ENCODE measurements at places on chromosomes 4 and X.

GRCh38 chr4:85603437-85604336, 128.7 kb downstream of the ARHGAP24 start:
- no peak for DNase-seq

DNA sequence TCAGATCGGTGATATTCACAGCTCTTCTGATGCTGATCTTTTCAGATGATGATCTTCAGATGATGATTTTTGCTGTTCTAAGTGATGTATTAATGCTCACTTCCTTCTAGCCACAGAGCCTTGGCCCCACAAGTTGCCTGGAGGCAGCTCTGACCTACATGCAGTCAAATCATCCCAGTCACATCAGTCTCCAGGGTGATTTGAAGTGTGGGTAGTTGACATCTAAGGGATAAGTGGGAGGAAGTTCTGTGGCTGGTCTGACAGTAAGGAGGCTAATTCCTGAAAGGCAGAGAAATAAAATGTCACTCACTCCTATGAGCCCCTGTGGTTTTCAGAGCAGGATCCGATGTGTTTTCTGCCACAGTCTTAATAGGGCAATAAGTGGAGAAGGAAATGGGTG, 79.8 kb upstream of the RPL34 start:
- no peak for DNase-seq

- no peak for DNase-seq
Measured at GRCh38 chrX:110097920-110098319, 95.0 kb downstream of the TMEM164 start.

DNA sequence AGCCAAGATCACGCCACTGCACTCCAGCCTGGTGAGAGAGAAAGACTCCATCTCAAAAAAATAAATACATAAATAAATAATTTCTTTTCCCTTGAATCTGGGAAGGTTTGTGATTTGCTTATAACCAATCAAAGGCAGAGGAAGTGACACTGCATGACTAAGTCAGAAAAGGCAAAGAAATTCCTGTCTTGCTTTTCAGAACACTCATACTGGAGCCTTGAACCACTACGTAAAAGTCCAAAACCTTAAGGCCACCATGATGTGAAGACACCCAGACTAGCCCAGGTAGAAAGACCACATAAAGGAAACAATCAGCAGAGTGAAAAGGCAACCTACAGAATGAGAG, 36.6 kb downstream of the TMEM156 start:
- DNase-seq, result no peak

DNA sequence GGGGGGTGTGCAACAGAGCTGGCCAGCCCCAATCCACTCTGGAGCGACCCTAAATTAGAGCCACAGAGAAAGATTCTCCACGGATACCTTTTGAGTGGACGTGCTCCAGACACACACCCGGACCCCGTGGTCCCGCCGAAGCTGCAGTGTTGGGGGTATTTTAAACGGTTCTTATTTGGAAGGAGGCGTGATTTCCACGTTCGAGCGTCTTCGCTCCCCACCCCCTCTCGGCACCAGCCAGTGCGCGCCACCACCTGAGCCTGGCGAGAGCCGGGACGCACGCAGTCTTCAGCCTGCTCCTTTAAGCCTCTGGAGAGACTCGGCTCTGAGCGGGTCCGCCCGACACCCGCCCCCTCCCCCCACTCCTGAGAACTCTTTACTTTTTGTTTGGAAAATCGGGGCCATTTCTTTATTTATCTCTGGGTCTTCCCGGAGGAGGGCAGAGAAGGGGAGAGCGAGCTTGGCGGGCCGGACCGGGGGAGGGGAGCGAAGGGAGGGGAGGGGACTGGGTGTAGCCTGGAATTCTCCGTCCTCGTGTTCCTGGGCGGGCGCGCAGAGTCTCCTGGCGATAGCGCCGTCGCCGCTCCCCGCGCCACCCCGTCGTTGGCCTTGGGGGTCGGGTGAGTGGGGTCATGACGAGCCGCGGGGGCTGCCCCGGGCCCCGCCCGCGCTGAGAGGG, 668 bp upstream of the PTCHD1 start:
- no peak for DNase-seq

GRCh38 chr4:146439437-146439836, 82.3 kb downstream of the SLC10A7 start:
- DNase-seq, result no peak

- no peak for DNase-seq
Measured at GRCh38 chr4:73831569-73831968, 4.9 kb upstream of the CXCL6 start.

Measured in activated CD4-positive, alpha-beta T cell treated with anti-CD3 and anti-CD28 coated beads for 1 hour (primary cell).